Heart left ventricle (tissue), 16 donors: ENCODE measurements at places on chromosomes 13 and 19.

GRCh38 chr19:1855828-1856255, 7.5 kb downstream of the KLF16 start:
- peak overlapping the region; percentile 93 for H3K27ac ChIP-seq
- peak overlapping the region; percentile 67 for H3K4me3 ChIP-seq
- peak; percentile 70 for DNase-seq
- H3K4me1 ChIP-seq, result peaks cover 90% of the 10 kb centered on the region

GRCh38 chr19:38846097-38846496, 3.7 kb downstream of the HNRNPL start:
- H3K4me1 ChIP-seq, result peaks cover 47% of the 10 kb centered on the region
- no peaks in the 10 kb centered on the region for H3K27me3 ChIP-seq
- peaks cover 73% of the 10 kb centered on the region for H3K36me3 ChIP-seq
- H3K27ac ChIP-seq, result no peak overlapping the region
- no peak for DNase-seq
- H3K4me3 ChIP-seq, result no peak overlapping the region

- no peaks in the 10 kb centered on the region for H3K27me3 ChIP-seq
- no peak for DNase-seq
- no peak overlapping the region for H3K4me3 ChIP-seq
Measured at GRCh38 chr19:36482876-36483275, 6.5 kb downstream of the ZNF566 start.

DNA sequence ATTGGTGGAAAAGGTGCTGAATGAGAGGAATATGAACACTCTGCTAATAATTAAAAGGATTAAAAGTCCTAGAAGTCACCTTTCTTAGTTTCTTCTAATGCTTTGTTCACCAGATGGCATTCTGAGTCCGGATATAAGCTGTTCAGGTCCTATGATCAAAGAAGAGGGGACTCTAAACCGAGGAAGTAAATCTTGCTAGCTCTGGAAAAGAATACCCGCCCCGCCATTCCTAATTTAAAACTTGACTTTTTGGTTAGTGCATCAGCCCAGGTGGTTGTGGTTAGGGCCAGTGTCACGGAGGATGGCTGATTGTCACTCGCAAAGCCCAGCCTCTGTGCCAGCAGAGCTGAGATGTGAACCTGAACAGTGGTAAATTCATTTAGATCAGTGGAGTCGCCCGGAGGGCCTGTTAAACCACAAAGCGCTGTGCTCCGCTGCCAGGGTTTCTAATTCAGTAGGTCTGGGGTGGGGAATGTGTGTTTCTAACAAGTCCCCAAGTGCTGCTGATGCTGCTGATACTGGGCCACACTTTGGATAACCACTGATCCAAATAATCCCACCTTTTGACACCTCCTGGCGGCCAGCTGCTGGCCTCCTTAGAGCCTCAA, 425.4 kb downstream of the DCT start:
- no peaks in the 10 kb centered on the region for H3K36me3 ChIP-seq
- no peaks in the 10 kb centered on the region for H3K4me1 ChIP-seq

- no peaks in the 10 kb centered on the region for H3K4me1 ChIP-seq
- no peak for DNase-seq
- H3K27me3 ChIP-seq, result no peaks in the 10 kb centered on the region
- no peak overlapping the region for H3K27ac ChIP-seq
- no peaks in the 10 kb centered on the region for H3K36me3 ChIP-seq
- no peak overlapping the region for H3K4me3 ChIP-seq
Measured at GRCh38 chr13:106176117-106176516, 359.3 kb downstream of the EFNB2 start.

DNA sequence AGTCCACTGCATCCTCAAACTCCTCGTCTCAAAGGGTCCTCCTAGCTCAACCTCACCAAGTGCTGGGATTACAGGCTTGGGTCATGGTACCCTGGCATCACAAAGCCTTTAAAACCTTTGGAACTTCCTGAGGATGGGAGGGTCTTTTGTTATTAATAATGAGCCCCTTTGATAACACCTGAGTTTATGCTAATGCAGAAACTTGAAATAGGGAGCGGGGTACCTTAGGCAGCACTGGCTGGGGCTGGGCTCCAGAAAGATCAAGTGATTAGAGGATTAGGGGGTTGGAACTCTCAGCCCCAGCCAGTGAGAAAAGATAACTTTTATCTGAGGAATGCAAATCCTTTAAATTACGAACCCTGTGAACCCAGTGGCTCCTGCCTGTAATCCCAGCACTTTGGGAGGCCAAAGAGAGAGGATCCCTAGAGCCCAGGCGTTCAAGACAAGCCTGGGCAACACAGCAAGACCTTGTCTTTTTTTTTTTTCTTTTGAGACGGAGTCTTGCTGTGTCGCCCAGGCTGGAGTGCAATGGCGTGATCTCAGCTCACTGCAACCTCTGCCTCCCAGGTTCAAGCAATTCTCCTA, 9.3 kb upstream of the PSPC1 start:
- H3K4me3 ChIP-seq, result no peak overlapping the region
- H3K4me1 ChIP-seq, result no peaks in the 10 kb centered on the region
